ENCODE measurements at places on chromosomes 16 and 17.

DNA sequence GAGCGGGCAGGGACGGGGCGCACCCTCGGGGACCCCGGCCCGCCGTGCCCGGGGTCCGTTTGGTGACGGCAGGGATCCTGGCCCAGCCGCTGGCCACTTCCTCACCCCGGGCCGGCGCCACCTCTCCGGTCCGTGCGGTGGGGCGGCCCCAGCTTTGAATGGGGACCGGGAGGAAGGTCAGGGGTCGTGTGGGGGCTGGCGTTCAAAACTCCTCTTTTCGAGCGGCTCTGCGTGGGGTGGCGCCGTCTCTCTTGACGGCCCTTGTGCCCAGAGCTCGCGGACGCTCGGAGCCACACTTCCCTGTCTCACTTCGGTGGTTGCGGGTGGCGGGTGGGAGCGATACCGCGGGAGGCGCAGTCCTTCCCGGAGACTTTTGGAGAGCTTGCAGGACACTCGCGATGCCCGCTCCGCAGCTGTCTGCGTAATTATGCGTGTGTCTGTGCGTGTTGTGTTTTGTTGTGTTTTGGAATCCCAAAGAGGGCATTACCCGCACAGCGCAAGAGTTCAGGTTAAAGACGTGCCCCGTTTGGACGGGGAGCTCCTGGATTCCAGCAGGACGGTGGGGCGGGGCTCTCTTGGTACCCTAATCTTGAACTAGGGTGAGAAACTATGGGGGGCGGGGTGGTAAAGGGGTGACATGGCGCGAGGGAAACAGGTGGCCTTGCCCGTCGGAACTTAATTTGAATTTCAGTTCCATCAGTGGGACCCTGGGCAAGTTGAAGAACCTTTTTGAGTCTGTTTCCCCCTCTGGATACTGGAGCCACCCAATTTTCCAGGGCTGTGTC, 637 bp downstream of the PLCG2 start:
- no peak for DNase-seq

DNA sequence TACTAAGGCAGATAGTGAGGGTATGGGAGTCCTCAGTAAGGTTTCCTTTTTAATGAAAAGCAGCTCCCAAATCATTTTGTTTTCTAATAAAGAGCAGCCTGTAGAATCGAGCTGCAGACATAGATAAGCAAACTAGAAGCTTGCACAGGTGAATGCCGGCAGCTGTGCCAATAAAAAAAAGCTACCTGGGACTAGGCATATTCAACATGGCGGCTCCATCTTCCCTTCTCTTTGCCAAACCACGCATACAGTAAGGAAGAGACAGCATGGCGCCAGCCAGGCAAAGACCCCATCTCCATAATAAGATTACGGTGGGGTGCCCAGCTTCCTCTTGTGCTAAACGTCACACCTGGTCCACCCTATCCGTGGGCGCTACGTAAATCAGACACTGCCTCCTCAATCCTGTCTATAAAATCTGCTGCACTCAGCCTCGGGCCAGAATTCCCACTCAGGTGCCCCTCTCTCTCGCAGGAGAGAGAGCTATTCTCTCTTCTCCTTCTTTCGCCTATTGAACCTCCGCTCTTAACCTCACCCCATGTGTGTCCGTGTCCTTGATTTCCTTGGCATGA, 92.7 kb upstream of the FA2H start:
- DNase-seq: no peak

GRCh38 chr16:1950559-1950958, 3.9 kb downstream of the RPL3L start:
- DNase-seq: no peak

DNA sequence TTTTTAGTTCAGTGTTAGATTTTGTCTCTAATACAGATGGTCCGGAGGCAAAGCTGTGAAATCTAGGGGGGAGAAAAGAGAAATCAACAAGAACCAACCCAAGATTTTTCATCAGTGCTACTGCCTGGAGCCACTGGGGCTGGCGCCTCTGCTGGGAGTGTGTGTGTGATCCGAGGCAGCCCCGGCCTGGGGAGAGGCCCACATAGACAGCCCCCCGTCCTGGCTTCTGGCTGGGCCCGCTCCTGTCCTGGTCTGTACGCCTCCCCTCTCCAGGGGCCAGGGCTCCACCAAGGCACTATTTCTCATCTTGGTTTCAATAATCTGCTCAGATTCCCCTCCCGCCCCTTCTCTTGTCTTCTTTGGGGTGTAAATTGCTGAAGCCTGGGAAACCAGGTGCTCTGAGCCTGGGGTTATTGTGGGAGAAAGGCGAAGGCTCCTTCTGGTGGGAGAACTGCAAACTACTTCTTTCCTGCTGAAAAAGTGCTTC, 7.8 kb downstream of the BAHCC1 start:
- no peak for DNase-seq

GRCh38 chr17:74861662-74862107, 2.0 kb upstream of the GRIN2C start:
- DNase-seq: no peak

Measured in HTR-8/SVneo (cell line).